Activated CD8-positive, alpha-beta T cell treated with anti-CD3 and anti-CD28 coated beads for 36 hours (primary cell): ENCODE measurements at places on chromosomes 12 and 14.
A peak's percentile ranks its signal among the peaks of the same experiment; 100 is the strongest.

DNA sequence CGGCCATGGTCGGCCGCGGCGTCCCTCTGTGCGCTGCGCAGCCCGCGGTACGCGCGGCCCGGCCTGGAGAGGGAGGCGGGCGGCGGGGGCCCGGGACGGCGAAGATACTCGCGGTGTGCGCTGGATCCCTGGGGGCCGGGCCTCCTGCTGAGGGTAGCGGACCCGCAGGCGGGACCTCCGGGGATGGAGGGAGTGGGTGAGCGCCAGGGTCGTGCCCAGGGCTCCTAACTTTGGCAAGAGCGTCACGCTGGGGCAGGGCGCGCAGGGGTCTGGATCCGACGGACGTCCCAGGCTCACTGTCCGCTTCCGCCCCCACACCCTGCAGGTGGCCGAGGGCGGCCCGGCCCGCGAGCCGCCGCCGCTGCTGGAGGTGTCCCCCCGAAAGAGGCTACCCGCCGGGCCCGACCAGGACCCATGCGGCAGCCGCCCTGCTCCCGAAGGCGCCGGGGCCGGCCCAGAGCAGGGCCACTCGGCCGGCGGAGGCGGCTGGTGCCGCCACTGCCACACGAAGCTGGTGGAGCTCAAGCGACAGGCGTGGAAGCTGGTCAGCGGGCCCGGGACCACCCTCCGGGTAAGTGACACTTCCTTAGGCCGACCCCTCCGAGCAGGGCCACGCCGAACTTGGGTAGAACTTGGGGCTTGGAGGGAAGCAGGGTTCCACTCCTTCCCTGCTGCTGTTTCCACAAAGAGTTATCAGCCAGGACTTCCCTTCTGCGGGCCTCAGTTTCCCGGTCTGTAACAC lies 502 bp downstream of the KIF26A start:
- no peak for DNase-seq

DNA sequence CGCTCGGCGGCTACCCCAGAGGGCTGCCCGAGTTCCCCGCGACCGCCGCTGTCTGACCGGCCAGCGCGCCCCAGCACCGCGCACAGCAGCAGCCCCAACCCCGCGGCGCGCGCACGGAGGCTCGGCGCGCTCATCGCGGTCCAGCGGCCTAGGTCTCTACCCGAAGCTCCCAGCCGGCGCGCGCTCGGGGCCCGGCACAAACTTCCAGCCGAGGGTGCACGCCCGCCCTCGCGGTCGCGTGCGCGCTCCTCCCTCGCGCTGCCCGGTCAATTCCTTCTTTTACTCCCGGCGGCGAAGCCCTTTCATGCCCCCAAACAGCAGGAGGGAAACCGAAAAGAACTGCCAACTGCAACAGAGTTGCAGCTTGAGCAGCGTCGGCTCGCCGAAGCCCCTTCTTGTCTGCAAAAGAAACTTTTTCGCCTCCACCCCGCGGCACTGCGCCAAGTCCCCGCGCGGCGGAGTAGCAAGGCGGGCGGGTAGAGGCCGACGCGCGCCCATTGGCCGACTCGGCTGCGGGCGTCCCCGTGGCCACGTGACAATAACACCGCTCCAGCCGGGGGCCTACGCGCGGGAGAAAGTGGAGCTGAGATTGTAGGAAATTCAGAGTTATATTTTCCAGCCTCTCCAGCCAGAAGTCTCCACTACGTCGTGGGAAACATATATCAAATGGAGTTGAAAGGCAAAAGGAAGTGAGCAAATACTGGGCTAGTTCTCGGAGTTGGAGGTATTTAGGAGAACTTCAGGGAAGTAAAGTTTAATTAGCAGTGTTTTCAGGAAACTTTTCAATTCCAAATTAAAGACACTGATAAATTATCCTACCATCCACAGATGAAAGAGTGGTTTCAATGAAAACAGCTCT lies at the start of gene LRIG3:
Gene LRIG3, minus strand, starts transcription at position 403 of the 859 bp plus-strand sequence. Its CDS starts 269 bp downstream, at position 134.
- DNase-seq: peak; percentile 17

DNA sequence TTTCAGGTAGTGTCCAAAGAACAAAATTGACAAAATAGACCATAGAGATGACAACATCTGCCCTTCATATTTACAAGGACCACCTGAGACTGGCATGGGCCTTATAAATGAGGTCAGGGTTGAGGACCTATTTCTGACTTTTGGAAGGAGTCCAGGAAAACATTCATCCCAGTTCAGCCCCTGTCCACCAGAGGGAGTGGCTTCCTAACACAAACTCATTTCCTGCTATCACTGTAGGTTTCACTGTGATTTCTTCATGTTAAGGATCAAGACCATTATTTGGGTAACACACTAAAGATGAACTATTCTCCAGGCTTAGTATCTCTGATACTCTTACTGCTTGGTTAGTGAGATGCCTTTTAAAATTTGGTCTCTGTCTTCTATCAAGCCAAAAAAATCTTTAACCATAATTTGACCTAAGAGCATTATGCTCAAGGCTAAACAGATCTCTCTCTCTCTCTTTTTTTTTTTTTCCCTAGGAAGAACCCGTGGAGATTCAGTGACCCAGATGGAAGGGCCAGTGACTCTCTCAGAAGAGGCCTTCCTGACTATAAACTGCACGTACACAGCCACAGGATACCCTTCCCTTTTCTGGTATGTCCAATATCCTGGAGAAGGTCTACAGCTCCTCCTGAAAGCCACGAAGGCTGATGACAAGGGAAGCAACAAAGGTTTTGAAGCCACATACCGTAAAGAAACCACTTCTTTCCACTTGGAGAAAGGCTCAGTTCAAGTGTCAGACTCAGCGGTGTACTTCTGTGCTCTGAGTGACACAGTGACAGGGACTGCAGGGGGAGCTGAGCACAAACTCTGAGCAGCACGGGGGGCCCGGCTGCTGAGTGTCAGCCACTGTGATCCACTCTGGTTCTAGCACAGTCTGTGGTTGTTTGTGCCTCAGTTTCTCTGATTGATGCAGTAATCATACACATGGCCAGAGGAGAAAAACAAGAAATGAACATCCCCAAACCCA lies 267.6 kb upstream of the OR4E1 start:
- peak; percentile 62 for DNase-seq

DNA sequence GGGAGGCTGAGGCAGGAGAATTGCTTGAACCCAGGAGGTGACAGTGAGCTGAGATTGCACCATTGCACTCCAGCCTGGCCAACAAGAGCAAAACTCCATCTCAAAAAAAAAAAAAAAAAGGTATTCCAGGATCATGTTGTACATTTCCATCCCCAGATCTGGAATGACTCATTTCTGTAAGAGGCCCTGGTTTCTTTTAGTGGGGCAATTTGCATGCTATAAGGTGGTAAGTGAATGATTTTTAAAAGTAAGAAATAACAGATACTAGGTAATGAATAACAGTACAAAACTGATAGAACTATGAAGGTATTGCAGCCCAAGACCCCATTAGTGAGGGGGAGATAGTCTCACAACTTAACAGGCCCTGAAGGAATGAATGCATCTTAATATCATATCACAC lies 17.7 kb upstream of the ADCK1 start:
- DNase-seq: no peak

DNA sequence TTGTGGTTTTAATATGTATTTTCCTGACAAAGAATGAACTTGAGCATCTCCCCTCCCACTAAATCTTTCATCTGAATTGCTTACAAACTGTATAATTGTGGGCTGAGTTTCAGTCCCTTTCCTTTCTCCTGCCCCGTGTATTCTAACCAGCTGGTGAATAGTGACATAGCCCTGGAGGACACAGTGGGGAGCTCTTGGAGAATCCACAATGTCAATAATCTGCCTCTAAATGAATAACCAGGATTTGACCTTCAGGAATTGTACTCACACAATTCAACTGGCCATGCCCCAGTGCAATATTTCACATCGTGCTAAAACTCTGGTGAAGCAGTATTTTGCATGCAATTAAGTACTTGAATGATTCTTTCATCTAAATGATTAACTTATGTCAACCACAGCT lies 177.2 kb downstream of the C12orf42 start:
- DNase-seq: no peak

GRCh38 chr12:10223208-10223607 lies 10.5 kb downstream of the GABARAPL1 start:
- no peak for DNase-seq

GRCh38 chr14:92033906-92034687 lies 5.8 kb downstream of the TRIP11 start:
- DNase-seq: no peak

DNA sequence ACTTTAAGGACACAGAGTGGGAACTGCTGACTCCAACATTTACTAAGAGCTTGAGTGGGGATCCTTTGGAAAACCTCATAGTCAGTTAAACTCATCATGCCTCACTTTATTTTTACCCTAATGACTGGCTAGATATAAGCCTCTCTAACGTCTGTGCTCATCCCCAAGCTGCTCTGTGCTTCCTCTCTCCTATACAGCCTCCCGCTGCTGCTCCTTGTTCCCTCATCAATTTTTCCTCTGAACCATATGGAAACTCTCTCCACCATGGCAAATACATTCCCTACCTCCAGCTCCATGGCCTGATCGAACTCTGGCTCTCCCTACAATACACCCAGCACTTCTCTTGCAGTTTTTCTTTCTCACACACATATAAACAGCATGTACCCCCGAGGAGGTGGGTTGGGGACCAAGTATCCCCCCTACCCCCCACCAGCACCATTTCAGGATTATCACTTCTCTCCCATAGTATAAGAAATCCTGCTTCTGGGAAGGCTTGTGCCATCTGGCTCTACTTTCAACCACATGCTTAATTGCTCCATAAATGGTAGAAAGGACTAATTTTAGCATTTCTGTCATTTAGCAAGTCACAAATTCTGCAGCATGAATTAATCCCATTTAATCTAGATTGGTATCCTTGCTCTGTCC lies 39.2 kb upstream of the DYRK2 start:
- no peak for DNase-seq

- no peak for DNase-seq
Measured at GRCh38 chr14:69481815-69482568, 2.5 kb upstream of the PLEKHD1 start.

- no peak for DNase-seq
Measured at GRCh38 chr14:52871606-52872005, 79.2 kb downstream of the FERMT2 start.

DNA sequence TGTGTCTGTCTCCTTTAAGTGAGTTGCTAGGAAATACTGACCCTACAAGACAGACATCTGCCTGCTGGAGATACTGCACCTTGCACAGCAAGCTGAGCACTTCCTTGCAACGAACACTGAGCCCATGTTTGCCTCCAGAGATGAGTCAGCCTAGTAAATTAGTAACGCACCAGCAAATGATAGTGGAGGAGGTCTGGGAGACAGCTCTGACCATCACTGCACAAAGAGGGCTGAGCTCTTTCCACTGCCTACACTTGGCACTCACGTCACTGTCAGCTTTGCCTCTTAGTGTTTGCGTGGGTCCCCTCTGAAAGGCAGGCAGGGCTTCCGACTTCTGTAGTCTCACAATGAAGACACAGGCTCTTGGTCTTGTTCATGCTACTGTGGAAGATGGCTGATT lies 109.0 kb downstream of the APAF1 start:
- peak; percentile 57 for DNase-seq

GRCh38 chr14:38001501-38001900 lies 206.2 kb upstream of the SSTR1 start:
- DNase-seq: no peak

- DNase-seq: no peak
Measured at GRCh38 chr14:71815110-71815509, 117.1 kb upstream of the RGS6 start.

- no peak for DNase-seq
Measured at GRCh38 chr12:65817866-65818265, 6.4 kb upstream of the HMGA2 start.

DNA sequence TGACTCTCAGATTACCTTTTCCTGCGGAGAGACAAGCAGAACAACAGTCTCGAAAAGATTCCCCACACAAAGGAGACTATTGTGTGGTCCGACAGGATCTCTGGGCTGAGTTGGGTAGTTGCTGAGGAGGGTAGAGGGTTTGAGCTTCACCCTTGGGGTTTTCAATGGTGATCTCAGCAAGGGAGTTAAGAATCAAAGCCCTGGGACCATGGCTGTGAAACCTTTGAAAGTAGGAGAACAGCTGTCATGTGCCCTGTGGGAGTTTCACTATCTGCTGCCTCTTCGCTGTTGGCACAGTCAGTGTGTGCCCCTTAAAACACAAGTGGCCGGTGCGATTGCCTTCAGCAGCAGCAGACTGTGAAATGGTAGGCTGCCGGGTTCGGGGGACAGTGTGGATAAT lies 14.2 kb upstream of the PLEK2 start:
- no peak for DNase-seq

GRCh38 chr12:102800565-102800964 lies 116.5 kb downstream of the PAH start:
- no peak for DNase-seq

- DNase-seq: no peak
Measured at GRCh38 chr12:89352242-89352491, 134 bp downstream of the DUSP6 start.

DNA sequence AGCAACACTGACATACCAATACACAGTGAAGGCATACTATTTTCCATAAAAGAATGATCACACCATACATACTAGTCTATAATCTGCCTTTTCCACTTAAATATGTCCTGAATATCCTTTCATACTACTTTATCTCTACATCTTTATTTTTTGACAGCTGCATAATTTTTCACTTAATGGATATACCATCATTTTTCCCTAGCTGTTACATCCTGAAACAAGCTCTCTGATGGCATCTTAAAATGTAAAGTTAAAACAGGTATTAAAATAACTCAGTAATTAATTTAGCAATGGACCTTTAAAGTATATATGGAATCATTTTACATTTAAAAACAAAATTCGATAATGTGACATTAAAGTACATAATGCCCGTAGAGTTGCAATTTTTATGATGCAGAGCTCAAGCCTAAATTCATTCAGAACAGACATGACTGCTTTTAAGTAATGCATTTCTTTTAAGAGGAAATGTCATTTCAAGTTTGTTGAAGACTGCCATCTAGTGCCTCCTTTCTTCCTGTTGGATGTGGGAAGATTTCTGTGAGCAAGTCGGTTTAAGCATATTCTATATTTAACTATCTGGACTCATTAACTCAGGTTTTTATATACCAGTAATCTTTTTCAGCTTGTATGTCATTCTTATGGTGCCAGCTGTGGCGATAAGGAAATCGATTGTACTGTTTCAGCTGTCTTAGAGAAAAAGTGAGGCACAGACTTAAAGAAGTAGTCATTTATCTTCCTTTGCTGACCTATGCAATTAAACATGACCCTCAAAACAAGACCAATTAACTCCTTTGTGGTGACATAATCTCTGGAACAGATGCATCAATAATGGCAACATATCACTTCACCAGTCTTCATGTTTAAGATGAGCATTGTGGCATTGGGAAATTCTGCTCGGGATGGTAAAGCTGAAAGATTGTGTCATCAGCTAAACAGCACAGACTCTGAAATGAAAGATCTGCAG lies 20.3 kb downstream of the PRICKLE1 start:
- DNase-seq: no peak

GRCh38 chr12:108333898-108334699 lies 5.0 kb downstream of the CMKLR1 start:
- peak; percentile 44 for DNase-seq
